ENCODE measurements at places on chromosomes 1 and 21.

GRCh38 chr1:164337394-164337793 lies 221.6 kb upstream of the PBX1 start:
- no peak for DNase-seq

- peak; percentile 72 for DNase-seq
Measured at GRCh38 chr1:204074274-204075138, 1.6 kb downstream of the SOX13 start.

GRCh38 chr21:14846621-14847020 lies 218.2 kb downstream of the NRIP1 start:
- DNase-seq: no peak

DNA sequence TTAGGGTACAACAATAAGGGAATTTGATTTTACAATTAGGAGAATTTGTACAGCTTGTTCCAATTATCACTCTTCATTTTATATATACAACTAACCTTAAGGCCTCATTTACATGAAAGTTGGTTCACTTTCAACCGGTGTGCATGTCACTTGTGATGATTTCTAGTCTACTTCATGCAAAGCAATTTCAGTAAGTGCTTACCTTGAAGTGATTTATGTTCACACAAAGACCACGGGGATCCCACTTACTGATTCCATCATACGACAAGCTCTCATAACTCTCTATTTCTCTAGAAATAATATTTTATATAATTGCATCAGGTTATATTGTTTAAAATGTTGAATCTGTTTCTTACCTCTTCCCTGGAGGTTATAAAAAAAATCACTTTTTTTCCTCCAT lies 100.3 kb upstream of the CHODL start:
- no peak for DNase-seq

- DNase-seq: no peak
Measured at GRCh38 chr1:169105087-169105433, 1.4 kb upstream of the ATP1B1 start.

- peak; percentile 76 for DNase-seq
Measured at GRCh38 chr1:38046884-38047602, 450 bp upstream of the POU3F1 start.

DNA sequence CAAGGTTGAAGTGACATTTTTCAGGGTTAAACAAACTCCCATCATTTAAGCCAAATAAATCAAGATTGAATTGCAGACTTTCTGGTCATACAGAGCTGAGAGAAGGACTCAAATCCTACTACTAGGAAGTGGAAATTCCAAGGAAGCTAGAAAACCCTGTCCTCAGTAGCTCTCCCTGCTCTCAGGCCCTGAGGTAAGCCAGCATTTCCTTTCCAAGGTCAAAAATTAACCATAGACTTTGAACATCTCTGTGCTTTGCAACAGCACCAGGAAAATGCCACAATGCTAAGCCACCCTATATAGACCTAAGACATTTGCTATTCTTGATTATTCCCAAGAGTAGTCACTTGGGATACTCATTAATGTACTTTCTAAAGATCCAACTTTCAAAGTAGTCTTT lies 45.1 kb downstream of the LUZP1 start:
- no peak for DNase-seq

- DNase-seq: no peak
Measured at GRCh38 chr1:43444836-43445235, 8.9 kb downstream of the HYI start.

- no peak for DNase-seq
Measured at GRCh38 chr1:106802181-106802580, 254.3 kb upstream of the PRMT6 start.

GRCh38 chr1:180901076-180901990 lies 11.4 kb upstream of the KIAA1614 start:
- DNase-seq: no peak

DNA sequence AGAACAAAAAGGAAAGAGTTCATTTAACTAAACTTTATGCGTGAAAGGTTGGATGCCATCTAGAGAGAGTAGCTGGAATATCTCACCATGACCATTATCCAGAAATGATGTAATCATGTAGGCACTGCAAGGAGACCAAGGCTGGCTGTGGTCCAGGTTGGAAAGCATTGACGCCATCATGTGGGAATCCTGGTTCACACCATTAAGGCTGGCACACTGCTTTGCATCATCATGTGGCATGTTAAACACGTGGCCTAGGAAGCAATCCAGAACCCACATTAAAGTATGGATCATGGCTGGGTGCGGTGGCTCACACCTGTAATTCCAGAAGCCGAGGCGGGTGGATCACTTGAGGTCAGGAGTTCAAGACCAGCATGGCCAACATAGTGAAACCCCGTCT lies 4.3 kb downstream of the ADAMTS1 start:
- no peak for DNase-seq

DNA sequence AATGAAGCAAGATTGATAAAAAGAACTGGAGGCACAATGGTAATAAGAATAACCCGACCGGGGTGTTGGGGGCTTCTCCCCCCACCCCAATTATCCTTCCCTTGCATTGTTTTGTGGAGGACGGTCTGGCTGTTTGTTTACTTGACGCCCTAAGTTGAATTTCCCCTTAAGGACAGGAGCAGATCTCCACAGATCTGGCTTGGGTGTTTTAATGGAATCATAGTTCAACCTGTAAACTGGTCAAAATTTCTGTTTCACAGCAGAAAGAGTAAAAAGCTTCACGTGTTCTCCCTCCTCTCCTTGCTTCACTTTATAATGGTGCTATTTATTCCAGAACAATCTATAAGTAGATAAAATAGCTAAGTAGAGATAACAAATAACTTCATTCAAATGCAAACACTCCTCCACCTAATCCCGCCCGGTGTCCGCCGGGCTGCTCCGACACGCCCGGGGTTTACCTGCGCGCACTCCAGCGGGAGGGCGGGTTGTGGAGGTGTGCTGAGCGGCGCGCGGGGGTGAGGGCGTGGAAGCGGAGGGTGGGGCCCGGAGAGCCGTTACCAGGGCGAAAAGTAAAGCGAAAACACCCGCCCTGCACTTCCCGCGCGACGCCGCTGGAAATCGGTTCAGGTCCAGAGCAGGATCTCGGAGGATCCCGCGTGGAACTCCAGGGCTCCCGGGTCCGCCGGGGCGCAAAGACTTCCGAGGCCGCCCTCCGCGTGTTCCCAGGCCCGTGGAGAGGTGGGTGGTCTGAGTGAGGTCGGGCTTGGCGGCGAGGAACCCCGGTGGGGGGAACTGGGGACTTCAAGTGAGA lies 2.0 kb upstream of the ATF3 start:
- DNase-seq: peak; percentile 63

GRCh38 chr1:157658571-157658970 lies 42.0 kb downstream of the FCRL3 start:
- no peak for DNase-seq

GRCh38 chr1:113758631-113759332 lies 504 bp downstream of the PHTF1 start:
- DNase-seq: peak; percentile 81

DNA sequence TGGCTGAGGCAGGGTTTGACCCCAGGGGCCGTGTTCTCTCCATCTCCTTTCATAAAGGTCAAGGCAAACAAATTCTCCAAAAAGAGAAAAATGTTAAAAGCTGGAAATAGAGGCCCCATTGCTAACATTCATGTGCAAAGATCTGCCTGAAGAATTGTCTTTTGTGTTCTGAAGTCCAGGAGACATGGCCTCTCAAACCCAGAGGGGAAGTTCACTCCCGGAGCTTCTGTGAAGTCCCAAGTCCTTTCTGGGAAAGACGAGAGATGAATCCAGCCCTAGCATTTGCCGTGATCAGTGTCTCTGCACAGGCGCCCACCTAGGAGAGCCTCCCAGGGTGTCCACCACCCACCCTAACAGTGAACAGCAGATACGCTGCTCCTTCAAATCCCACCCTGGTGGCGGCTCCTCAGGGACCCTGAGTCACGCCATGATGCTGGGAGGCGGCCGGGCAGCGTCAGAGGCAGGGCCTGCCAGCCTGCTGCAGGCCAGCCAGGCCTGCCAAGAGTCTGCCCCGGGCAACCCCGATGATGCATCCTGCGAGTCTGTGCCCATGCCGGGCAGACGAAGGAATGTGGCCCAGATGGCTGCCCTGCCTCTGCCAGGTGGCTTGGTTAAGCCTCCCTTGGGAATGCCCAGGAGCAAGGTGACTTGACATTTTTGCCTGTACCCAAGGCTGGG lies 5.2 kb upstream of the C2CD2 start:
- DNase-seq: no peak

- no peak for DNase-seq
Measured at GRCh38 chr1:4176841-4177240, 276.8 kb upstream of the C1orf174 start.

- no peak for DNase-seq
Measured at GRCh38 chr1:52192436-52192835, 50.5 kb downstream of the ZFYVE9 start.

GRCh38 chr1:53377438-53377841 lies 49.6 kb upstream of the LRP8 start:
- DNase-seq: no peak

DNA sequence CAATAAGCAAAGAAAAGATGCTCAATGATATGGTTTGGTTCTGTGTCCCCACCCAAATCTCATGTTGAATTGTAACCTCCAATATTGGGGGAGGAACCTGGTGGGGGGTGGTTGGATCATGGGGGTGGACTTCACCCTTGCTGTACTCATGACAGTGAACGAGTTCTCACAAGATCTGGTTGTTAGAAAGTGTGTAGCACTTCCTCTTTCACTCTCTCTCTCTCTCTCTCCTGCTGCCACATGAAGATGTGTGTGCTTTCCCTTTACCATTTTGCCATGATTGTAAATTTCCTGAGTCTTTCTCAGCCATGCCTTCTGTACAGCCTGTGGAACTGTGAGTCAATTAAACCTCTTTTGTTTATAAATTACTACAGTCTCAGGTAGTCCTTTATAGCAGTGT lies 248.4 kb downstream of the HHIPL2 start:
- DNase-seq: no peak

GRCh38 chr21:43820466-43820865 lies 31.1 kb downstream of the RRP1 start:
- DNase-seq: no peak

DNA sequence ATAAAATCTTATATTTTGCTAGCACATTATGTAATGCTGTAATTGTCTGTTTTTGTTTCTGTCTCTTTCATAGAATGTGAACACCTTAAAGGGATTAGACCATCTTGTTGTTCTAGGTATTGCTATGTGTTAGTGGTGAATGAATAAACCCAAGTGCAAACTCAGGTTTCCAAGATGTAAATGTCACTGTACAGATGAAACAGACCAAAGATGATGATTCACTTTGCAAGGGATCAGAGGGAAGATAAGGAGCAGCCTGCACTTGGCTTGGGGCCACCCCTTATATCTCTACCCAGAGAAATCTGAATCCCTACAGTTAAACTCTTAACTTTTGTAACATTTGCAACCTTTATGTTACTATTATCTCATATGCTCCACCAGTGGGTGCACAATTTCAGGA lies 25.4 kb downstream of the UROD start:
- DNase-seq: no peak

- DNase-seq: peak; percentile 87
Measured at GRCh38 chr1:44500181-44501046, 95.4 kb downstream of the RNF220 start.

GRCh38 chr1:227731241-227731677 lies 3.8 kb downstream of the JMJD4 start:
- DNase-seq: no peak

DNA sequence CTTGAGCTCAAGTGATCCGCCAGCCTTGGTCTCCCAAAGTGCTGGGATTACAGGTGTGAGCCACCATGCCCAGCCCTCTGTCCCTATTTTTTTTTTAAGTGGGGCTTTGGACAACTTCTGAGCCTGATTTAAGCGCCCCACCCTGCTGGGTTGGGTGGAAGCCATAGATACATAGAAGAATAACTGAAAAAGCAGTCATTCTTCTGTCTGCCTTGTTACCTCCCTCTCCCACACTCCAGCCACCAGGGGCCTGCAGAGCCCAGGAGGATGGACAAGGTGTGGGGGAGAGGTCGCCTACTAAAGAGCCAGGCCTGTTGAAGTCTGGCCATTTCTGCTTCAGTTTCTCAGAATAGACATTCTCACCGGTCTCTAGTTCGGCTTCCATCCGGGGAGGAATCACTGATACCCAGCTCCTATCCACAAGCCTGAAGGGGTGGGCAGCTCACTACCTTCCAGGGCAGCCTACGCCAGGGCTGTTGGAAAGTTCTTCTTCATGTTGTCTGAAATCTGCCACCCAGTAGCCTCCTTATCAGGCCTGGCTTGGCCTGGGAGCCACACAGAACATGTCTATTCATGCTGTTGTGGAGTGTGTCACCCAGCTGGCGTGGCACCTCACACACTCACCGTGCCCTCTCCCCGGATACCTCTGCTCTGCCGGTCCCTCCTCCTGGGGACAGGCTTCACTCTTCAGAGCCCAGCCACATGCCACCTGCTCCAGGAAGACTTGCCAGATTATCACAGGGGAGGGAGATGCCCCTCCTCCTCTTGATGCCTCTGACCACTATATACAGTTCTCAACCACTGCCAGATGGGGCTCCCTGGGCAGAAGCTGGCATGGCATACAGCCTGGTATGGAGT lies 27.7 kb downstream of the KNCN start:
- no peak for DNase-seq

DNA sequence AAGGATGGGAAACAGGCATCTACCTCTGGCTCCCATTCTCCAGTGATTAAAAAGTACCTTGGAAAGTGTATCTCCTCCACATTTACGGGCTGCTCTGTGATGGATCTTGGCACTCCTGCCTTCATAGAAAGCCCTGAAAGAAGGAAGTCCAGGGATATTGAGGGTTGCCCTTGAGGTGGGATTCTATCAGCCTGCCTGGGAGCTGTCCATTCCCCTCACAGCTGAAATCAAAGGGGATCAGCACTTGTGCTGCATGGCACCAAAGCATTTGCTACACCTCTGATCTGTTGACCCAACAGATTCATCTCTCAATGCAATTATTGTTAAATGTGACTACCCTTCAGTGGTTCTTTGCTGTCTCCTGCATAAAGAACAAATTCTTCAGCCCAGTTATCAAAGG lies 442.0 kb upstream of the RUNX1 start:
- no peak for DNase-seq

DNA sequence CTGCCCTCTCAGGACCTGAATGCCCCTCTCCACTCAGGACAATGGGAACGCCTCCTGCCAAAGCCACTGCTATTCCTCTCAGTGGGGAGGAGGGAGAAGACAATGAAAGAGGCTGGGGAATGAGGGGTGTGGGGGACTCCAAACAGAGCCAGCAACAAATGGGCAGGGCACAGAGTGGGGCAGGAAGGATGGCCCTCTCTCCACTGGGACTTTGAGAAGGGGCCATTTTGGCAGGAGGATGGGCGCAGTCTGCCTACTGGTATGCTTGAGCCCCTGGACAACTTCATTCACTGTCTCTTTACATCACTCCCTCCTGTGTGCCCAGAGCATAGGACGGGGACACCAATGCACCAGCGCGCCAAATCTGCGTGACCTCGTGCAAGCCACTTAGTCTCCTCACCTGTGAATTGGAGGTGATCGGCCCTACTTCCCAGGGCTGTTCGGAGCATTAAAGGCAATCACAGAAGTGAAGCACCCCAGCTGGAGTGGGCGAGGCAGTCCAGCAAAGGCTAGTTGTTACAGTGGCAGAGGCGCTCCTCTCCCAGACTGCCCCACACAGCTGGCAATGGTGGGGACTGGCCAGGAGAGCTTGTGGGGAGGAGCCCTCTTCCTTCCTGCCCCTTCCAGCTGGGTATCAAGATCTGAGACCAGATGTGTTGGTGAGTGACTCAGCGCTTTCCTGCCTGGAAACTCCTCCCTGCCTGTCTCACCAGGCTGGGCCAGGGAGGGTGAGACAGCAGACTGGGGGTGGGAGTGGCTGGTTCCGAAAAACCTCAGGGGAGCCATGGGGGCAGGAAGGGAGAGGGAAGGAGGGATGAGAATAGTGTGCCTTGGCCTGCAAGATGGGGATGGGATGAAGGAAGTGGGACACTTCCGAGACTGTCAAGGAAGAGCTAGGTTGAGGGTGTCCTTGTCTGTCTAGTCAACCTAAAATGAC lies 22.4 kb upstream of the SYNC start:
- DNase-seq: peak; percentile 16
